Fibroblast of lung (primary cell): ENCODE measurements at places on chromosomes 5 and 9. TPM values are rescaled to one million over a fixed set of nuclear protein-coding genes. Genes with fewer than 3 reads are reported as not detected.

The CCNO gene
- total RNA-seq = not detected in 2 replicates

The SAXO1 gene
- under 0.01 and 0.17 TPM in 2 replicates for total RNA-seq

The SLIT3 gene
- 4.6 and 8.0 TPM in 2 replicates for total RNA-seq

The PNPLA7 gene
- total RNA-seq = 1.3 and 3.0 TPM in 2 replicates

The MGAT4B gene
- 116 and 157 TPM in 2 replicates for total RNA-seq

The SOWAHA gene
- total RNA-seq = 0.17 and 0.26 TPM in 2 replicates

The SLC6A3 gene
- not detected in 2 replicates for total RNA-seq

The TPPP gene
- total RNA-seq = 0.17 and 0.26 TPM in 2 replicates

The PCDHGB7 gene
- 13.0 and 13.6 TPM in 2 replicates for total RNA-seq
